ENCODE measurements at places on chromosomes 5 and 9. TPM values are rescaled to one million over a fixed set of nuclear protein-coding genes. Genes with fewer than 3 reads are reported as not detected.

- no peak for DNase-seq
Measured at GRCh38 chr9:100637787-100638186, 59.9 kb downstream of the CAVIN4 start.

DNA sequence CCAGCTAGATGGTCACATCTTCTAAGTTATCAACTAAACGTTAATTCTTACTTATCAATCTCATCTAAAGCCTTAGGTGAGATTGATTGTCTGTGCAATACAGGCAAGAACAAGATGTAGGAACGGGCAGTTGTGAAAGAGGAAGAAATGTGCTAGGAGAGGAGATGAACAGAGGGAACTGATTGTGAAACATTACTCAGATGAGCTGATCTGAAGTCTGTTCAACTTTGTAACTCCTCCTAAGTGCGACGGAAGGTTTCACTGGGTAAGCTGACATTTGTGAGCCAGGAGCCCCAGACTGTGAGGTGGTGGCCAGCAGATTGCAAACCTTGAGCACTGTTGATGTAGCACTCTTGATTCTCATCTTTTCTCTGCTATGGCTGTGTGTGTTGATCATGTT is 204.1 kb downstream of the CD180 start:
- DNase-seq = no peak

Gene CXCL14
- 29.8 TPM for total RNA-seq

Gene LURAP1L
- 19.3 TPM for total RNA-seq

GRCh38 chr9:104386425-104387069 is 117.5 kb upstream of the OR13F1 start:
- no peak for DNase-seq

- no peak for DNase-seq
Measured at GRCh38 chr5:125497651-125498050, 751.2 kb upstream of the ZNF608 start.

Measured in colonic mucosa (tissue), 4 donors.